ENCODE measurements at places on chromosomes 12 and 14.
A peak's percentile ranks its signal among the peaks of the same experiment; 100 is the strongest.

- DNase-seq, result no peak
Observed at GRCh38 chr12:389142-390096, at the start of gene KDM5A. Gene KDM5A, minus strand, starts transcription at chr12:389320. Its CDS starts 229 bp downstream, at chr12:389091.

GRCh38 chr12:101782273-101782731 lies 43.0 kb upstream of the SYCP3 start:
- no peak for DNase-seq

GRCh38 chr14:76002383-76002782 lies 16.8 kb downstream of the IFT43 start:
- no peak for DNase-seq

DNA sequence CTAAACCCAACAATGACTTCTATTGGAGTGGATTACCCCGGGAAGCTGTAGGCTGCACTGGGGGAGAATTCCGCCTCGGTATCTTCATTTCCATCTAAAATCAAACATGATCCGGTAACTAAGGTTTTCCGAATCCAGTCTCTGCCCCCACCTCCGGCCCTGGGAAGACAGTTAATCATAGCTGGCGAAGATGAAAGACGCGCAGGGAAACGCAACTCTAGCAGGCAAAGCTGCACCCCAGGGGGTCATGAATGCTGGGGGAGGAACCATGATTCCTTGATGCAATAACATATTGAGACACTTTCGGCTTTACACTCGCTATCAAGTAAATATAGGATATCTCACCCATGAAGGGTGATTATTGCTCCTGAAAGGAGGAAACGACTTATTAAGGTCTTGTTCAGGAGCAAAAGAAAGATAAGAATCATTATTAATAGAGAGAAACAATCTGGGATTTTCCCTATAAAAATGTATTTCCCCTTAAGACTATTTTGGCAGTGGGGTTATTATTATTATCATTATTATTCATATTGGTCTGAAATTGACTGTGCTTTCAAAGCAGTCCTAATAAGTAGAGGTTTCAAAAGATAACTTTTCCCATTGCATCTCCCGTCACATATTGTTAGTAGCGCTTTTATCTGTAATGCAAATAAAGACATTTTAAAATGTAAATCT lies 614.9 kb downstream of the VRK1 start:
- DNase-seq, result no peak

- no peak for DNase-seq
Observed at GRCh38 chr12:106309671-106310505, 7.4 kb downstream of the TCP11L2 start.

DNA sequence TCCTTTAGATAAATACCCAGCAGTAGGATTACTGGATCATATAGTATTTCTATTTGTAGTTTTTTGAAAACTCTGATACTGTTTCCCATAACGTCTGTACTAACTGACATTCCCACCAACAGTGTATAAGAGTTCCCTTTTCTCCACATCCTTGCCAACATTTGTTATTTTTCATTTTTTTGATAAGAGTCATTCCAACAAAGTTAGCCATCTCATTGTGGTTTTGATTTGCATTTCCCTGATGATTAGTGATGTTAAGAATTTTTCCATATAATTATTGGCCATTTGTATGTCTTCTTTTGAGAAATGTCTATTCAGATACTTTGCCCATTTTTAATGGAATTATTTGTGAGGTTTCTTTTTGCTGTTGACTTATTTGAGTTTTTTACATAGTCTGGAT lies 486.0 kb downstream of the FLRT2 start:
- no peak for DNase-seq

- DNase-seq, result no peak
Observed at GRCh38 chr14:87109271-87109670, 883.7 kb downstream of the GALC start.

DNA sequence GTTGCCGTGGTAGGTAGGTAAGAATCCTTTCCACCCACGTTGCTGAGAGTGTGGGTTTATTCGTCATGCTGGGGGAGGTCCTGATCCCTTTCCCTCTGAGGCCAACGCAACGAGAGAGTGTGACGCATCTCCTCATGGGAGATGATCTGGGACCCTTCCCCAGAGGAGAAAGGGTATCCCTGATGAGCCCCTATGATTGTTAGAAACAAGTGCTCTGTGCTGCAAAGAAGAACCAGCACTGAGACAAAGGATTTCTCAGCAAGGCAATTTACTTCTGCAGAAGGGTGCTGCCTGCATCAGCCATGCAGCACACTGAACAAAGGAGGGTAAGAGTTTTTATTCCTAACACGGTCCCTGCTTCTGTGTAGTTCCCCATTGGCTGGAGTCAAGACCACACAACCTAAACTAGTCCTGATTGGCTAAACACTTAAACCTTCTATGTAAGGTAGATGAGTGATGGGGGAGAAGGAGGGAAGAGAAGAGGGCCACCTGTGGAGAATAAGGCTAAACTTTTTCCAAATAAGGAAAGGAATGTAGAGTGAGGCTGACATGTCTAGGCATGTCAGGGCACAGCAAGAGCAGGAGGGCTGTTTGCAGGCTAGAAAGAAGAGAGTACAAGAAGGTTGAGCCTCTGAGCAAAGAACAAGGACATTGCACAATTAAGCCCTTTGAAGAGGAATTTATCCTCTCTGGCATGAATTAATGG lies 21.3 kb downstream of the CLEC2A start:
- DNase-seq, result no peak

DNA sequence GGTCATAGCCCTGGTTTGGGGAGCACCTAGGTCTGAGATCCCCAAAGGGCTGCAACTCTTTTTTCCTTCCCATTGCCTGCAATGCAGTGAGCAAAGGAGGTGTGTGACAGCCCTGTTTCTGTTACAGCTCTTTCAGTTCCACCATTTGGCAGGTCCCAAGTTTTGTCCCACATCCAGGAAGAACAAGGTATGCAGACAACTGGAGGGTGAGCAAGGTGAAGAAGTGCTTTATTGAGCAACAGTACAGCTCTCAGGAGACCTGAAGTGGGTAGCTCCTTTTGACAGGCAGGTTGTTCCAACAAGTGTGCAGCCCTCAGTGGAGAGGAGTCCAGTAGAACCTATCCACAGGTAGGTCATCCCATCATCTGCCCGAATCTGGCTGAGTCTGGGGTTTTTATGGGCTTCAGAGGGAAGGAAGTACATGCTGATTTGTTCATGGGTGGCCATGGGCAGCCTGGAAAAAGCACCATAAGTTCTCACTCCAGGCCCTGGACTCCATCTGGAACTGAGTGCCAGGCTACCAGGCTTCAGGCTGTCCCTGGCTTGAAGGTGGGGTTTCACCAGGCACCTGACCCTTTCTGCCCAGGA lies 62.8 kb upstream of the NAV3 start:
- no peak for DNase-seq

GRCh38 chr14:77369285-77369684 lies 7.6 kb downstream of the TMED8 start:
- DNase-seq, result no peak

GRCh38 chr12:5511256-5511643 lies 79.3 kb downstream of the NTF3 start:
- DNase-seq, result no peak

- DNase-seq, result no peak
Observed at GRCh38 chr12:28586481-28586880, 396.2 kb downstream of the CCDC91 start.

DNA sequence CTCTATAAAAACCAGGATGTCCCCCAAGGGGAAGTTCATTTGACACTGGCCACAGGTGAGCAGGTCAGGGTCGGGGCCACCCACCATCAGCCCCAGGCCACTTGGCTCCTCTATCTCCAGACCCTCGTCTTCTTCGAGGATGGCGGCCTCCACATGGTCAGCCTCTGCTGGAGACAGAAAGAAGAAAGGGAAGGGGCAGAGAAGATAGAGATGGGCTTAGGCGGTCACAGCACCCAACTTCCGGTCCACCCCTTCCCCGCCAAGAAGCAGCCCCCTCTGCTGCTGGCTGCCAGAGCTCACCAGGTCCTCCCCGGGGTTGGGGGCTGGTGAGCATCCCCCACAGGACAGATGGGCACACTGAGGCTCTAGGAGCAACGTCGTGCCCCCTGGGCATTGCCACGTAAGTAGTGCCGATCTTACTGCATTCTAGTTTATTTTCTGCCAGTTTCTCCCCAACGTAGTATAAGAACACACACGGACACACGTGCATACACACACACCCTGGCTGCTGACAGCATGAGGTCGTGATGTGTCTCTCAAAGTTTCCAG lies 14.2 kb downstream of the BCL11B start:
- no peak for DNase-seq

DNA sequence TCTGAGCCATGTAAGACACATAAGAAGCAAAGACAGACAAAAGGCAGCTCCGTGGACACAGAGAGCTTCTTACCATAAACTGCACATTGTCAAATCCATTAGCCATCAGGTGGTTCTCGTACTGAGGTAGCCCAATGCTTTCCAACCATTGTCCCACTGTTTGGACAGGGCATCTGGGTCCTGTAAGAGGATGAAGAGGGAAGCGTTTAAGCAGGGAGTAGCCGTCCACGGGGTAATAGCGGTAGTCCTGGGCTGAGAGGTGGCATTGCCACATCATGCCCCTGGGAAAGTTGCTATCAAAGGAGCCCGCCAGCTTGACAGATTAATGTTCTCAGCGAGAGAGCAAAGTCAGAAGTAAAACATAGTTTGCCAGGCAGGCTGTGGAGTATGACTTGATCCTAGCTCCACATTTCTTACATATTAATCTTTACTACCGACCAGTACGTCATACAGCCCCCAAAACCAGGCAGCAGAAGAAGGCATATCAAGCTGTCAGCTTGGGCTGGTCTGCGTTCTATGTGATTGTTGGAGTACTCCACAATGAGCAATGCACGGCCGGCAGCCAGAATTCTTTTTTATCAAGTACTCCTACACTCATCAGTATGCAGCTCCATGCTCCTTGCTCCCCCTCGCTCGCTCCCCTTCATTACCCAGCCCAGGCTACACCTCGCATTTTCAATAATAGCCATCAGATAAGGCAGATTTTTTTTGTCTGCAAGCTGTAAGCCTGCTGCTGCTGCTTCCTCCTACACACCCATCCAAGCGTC lies 493.2 kb upstream of the GARIN6 start:
- no peak for DNase-seq

GRCh38 chr12:57898308-57898970 lies 42.9 kb upstream of the ATP23 start:
- DNase-seq, result no peak

- peak; percentile 29 for DNase-seq
Observed at GRCh38 chr12:98373025-98373554, 142.3 kb upstream of the TMPO start.

- DNase-seq, result no peak
Observed at GRCh38 chr14:35366056-35366451, 38.5 kb downstream of the NFKBIA start.

DNA sequence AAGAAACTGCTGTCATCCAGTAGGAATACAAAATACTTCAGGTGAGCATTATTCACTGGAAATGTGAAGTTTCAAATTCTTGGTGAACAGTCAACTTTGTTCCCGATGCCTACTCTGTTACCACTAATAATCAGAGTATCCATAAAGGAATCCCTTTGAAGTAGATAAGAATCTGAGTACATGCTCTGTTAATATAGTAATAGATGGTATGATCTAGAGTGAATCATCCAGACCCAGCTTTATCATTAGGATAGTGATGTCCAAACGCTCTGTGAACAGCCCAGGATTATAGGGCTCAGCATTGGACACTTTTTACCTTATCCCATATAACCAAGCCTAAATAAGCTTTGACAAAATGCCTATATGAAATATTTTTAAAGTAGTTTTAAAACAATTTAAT lies 33.3 kb downstream of the PPP2R3C start:
- no peak for DNase-seq

GRCh38 chr14:80109055-80109454 lies 102.2 kb downstream of the DIO2 start:
- DNase-seq, result no peak

- no peak for DNase-seq
Observed at GRCh38 chr12:56522411-56523193, 982 bp downstream of the RBMS2 start.

GRCh38 chr12:34361721-34362316 lies 339.5 kb downstream of the ALG10 start:
- DNase-seq, result no peak

- no peak for DNase-seq
Observed at GRCh38 chr12:42240131-42240750, 2.2 kb upstream of the YAF2 start.

DNA sequence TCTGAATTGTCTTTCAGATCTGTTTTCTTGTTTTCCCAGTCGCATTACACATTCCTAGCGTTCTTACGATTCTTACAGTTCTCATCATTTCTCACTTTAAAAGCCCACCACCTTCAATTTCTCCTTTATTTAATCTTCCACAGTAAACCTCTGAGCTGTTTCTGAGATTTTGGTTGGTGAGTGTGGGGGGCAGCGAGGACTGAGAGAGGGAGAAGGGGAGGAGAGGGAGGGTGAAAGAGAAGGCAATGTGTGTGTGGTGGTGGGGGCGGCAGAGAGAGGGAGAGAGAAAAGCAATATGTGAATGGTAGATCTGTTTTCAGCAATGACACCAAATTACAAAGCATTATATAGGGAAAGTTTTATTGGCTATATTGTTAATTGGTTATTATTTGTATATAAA lies 282.6 kb downstream of the SOX5 start:
- DNase-seq, result no peak

DNA sequence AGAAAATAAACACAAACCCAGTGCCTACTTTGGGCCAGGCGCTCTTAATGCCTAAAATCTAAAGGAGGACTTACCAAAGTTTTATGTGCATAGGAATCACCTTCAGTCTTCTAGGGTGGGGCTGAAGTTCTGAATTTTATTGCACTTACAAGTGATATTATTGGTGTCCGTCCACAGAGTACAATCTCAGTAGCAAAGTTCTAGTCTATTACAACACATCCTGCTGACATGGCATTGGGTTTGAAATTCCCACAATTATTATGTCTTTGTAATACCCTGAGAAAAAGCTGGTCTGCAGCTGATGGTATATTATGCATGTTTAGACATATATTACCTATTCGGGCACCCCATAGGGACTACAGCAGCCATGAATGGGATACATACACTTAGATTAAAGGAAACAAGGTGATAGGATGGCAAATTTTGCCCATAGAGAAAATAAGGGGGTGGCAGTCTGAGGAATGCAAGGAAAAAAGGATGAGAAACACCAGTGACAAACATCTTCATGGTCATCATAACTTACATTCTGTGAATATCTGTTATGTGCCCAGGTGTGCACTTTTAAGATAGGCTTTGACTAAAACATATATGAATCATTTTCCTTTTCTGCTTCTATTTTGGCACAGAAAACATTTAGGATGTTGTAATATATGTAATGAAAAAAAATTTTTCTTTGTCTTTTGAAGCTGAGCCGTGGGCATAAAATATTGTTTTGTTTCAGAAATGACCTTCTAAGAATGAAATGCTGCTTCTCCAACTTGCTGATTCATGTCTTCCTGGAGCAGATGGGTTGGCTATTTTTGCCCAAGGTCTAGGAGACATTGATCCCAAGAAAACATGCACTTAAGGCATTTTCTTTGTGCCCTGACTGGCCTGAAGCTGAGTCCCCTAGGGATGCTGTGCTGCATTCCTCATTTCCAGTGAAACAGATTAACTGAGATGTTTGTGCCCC lies 27.2 kb upstream of the ALG10 start:
- no peak for DNase-seq

GRCh38 chr12:83769151-83769550 lies 1082.4 kb downstream of the TMTC2 start:
- no peak for DNase-seq

GRCh38 chr14:55701638-55702037 lies 121.6 kb downstream of the KTN1 start:
- no peak for DNase-seq
